ENCODE measurements at places on chromosomes 12 and 14.
A peak's percentile ranks its signal among the peaks of the same experiment; 100 is the strongest.

DNA sequence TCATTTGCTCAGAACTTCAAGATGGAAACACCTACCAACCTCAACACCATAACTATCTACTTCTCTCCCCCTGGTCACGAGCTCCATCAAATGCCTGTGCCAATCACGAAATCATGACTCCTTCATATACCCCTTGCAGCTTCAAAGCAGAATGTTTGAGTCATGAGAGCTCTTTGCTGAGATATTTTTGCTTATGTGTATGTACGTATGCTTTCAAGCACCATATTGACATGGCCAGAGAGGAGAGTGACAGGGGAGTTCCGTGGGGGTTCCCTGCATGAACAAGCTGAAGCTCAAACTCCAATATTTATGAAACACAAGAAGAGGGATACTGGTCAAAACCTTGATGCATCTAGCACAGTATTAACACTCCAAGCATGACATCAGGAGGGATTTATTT is 374.4 kb downstream of the DPF3 start:
- DNase-seq, result no peak

DNA sequence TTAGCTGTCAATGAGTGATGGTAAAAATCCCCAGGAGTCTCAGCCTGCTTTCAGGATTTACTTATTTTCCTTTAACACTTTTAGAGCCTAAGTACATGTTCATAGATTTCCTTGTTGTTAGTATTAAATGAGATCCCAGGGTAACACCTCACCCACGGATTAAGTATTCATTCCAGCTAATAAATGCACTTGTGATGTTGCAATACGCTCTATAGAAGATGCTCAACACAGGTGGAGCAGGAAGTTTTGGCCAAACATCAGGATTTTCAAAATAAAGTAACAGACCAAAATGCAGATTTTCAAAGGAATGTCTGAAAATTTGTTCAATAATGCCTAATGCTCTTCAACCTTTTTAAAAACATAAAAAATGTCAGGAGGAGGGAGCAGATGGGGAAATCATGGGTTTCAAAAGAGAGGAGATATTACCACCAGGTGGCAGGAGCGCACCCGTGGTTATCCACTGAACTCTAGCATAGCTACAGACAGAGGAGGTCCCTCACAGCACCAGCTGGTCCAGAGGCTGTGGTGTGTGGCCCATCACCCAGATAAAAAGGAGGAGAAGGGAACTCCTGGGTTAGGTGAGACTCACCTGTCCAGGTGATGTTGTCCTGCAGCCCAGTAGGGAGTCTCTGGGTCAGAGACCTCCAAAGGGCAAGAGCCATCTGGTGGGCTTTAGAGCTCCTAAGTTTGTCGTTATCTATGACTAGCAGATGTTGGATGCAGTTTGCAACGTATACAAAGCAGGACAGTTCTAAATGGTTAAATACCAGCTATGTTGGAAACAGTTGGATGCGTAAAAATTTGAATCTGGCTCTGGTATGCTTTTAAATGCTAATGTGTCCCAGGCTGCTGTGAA is 1158.4 kb upstream of the TMEM132C start:
- peak; percentile 13 for DNase-seq

DNA sequence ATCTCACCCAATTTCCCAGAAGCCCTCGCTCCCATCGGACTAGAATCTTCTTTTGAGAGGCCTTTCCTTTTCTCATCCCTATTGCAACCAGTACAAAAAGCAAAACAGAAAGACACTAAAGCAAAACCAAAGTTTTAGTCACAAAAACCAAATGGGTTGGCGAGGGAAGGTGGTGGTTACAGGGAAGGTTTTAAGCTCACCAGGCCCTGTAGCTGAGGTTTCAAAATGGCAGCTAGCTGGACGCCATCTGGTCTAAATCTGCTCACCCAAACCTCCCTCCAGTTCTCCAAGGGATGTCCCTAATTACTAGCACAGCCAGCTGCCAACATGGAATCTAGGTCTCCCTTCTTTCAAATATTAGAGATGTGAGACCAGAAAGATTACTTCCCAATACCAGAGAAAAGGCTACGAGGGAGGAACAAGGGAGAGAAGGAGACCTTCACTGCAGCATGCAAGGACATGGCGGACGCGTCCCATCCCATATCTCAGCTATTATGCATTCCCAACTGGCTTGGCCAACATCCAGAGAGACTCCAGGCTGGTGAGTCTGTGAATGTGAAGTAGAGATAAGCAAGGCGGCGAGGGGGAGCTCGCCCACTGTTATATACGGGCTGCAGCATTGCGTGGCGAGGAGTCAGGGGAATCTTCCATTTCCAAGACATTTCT is 70.8 kb downstream of the DPF3 start:
- no peak for DNase-seq

GRCh38 chr12:18898470-18898869 is 160.6 kb downstream of the CAPZA3 start:
- no peak for DNase-seq

GRCh38 chr14:20679907-20680306 is 4.5 kb upstream of the RNASE4 start:
- DNase-seq, result peak; percentile 16

GRCh38 chr12:24360907-24361306 is 411.4 kb upstream of the SOX5 start:
- DNase-seq, result no peak

GRCh38 chr12:12214201-12214600 is 52.6 kb downstream of the LRP6 start:
- no peak for DNase-seq

DNA sequence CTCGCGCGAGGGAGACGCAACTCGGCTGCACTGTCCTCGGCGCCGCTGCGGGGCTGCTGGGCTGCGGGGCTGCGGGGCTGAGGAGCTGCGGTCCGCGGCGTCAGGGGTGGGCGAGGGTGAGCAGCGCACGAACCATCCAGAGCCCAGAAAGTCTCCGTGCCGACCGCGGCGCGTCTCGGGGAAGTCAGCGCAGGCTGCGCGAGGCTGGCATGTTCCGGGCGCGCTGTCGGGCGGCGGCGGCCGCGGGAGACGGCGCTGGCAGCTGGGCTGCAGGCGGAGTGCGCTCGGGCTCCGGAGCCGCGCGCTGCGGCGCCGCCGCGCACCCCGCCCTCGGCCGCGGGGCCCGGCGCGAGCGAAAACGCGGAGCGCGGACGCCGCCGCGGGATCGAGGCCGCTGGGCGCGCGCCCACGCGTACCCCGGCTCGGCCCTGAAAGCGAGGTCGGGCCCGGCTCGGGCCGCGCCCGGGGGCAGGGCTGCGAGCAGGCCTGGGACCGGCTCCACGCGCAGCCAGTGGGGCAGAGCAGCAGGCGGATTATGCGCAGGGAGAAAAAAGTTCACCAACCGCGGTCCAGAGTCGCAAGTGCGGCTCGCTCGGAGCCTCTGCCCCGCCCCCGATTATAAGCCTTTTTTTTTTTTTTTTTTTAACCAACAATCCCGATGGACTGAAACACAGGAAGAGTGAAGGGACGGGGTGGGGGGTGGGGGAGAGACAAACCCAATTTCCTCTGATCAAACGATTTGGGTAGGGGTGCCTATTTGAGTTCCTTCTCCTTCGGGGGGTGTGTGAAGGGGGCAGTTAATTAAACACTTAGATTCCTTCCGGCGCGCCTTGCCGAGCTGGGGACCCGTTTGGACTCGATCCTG is at the start of gene PRICKLE1:
TSS of gene PRICKLE1 (minus strand) at position 282 of the 865 bp plus-strand sequence. CDS start 117,230 bp downstream, outside the sequence.
- no peak for DNase-seq

- no peak for DNase-seq
Measured at GRCh38 chr14:100532906-100533655, 54.1 kb downstream of the BEGAIN start.

DNA sequence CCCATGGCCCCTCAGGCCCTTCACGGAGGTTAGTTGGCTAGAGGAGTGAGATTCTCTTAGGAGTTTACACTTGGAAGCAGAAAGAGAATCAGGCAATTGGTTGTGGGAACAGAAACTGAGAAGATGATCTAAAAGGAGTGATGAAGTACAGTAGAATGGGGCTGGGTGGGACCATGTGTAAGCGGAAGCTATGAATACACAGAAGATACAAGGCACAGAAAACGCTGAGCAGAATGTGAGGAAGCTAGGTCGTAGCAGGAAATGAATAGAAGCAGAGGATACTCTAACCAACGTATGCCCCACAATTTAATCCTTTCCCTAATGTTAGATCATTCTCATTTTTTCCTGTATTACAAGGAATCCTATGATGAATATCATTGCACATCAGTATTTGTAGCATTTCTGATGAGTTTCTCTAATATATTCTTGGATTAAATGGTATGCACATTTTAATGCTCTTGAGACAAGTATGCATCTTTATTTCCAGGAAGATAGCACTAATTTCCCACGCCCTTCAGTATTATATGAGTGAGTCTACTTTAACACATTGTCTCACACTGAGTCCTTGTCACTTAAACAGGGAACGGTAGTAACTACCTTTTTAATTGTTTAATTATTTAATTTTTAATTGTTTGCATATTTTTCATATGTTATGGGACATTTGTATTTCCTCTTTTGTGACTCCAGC is 273.2 kb downstream of the APAF1 start:
- DNase-seq, result no peak

DNA sequence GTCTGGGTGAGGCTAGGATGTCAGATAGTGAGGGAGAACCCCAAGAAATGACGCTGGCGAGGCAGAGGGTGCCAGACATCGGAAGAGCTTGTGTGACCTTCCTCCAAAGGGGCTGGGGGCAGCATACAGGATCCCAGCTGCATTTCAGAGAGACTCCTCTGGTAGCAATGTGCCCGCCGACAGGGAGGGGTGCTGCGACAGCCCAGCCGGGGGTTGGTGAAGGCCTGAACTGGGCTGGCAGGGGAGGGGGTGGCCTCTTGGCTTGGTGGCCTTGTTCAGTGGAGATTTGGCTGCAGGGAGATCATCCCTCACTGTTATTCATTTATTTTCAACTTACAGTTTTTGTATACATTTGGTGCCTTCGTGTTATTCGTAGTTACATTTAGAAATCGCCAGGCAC is 5.2 kb downstream of the TCHP start:
- DNase-seq, result no peak

GRCh38 chr12:132886529-132887477 is 602 bp downstream of the CHFR start:
- DNase-seq, result no peak

- DNase-seq, result no peak
Measured at GRCh38 chr12:56300644-56301464, 724 bp upstream of the CS start.

- no peak for DNase-seq
Measured at GRCh38 chr14:56088941-56089340, 29.3 kb upstream of the PELI2 start.

GRCh38 chr12:19288603-19289244 is 150.6 kb upstream of the AEBP2 start:
- peak; percentile 35 for DNase-seq

Measured in CD4-positive, alpha-beta T cell treated with Interleukin-4 for 1 hour (primary cell).